ENCODE measurements at places on chromosomes 3 and 15.

DNA sequence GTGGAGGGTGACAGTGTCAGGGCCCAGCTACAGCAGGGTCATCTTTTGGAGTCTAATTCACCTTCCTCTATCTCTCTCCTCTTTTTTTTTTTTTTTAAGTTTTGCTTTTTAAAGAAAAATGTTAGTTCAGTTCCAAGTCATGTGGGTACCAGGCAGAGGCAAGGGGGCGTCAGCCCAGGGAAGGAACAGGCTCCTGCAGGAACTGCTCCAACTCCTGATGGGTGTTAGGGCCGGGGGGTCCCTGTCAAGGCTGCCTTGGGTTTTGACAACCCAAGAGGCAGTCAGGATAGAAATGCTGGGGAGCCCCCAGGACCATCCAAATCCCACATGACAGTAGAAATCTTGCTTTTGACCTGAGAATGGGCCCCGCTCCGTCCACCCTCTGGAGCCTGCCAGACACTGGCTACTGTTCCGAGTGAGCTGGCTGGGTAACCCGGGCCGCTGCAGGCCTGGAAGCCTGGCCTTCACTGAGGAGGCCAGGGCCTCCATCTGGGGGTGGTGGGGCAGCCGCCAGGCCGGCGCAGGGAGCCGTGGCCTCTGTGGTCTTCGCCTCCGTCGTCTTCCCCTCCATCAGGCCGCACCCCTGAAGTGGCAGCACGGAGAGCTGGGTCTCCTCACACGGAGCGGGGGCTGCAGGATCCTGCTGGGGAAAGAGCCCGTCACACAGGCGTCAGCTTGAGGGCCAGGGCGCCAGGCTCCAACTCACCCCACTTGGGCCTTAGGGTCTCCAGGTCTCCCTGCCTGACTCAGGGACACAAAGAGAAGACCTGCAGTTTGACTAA is 24.2 kb downstream of the RNU5B-1 start:
- DNase-seq = no peak

DNA sequence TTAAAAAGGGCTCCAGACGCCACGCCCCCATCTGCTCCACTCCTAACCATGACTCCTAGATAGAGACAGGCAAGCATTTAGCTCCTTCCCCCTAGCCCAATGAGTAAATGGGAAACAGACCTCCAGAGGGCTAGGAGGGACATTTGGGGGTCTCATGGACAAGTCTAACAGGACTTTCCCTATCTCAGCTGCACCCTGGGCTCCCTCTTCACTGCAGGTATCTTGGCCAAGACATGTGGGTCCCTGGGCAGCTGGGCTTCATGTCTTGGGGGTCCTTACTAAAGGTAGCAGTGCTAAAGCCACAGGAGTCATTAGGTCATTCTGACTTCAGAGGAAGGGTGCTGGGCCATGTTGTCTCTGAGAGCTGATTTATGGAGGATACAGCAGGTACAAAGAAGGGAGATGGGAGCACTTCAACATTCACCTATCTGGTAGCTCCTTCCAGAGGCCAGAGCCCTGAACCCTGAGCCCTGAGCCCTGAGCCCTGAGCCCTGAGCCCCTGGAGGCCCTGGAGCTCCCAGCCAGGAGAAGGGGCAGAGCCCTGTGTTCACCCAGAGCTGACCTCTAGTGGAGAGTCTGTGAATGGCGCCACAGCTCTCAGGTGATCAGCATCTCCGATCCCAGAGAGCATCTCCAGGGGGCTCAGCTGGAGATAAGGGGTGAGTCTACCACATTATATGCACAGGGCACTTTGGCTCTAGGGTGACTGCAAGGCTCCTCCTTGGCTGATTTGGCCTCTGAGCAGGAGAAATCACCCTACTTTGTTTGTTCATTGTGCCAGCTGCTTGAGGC is 40.1 kb upstream of the EPHB1 start:
- no peak for DNase-seq

DNA sequence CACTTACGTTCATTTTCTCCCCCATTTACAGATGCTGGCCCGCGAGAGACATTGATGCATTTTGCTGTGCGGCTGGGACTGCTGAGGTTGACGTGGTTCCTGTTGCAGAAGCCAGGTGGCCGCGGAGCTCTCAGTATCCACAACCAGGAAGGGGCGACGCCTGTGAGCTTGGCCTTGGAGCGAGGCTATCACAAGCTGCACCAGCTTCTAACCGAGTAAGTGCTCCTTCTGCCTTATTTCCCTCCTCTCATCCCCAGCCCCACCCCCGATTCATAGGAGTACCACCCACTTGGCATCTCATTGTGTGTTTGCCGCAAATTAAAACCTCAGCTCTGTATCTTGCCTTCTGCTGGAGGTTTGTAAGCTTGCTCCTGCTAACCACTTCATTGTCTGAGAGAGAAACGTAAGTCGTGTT is 163.3 kb downstream of the AKAP13 start:
- no peak for DNase-seq

DNA sequence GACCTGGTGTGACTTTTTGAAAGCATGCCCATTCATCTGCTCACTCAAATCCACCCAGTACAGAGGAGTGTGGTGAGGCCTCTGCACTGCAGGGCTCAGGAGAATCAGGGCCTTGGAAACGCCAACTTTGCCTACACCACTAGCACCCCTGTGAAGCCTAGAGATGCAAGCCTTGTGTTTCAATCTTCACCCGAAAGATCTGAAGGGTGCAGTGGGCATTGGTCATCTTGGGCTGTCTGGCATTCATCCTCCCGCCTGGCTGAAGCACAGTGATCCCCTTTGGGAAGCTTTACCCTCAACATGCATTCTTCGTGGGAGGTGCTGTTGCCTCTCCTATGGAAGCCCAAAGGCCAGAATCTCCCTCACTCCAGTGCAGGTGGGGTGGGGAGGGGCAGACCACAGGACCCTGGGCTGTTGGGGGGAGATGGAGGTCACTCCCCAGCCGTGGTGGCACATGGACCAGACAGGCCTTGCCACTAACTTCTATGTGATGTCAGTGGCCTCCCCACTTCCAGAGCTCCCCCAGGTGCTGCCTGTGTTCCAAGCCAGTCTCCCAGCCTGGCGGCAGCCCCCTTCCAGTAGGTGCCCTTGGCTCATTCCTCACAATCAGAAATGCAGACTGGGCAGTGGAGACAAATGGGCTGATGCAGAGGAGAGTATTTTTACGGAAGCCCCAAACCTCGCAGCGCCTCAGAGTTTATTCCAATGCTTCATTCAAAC is 92.5 kb downstream of the ADAMTS17 start:
- DNase-seq = no peak

GRCh38 chr3:32374788-32375595 is 16.7 kb upstream of the CMTM7 start:
- peak; percentile 50 for DNase-seq
